ENCODE measurements at places on chromosomes 16 and 17. TPM values are rescaled to one million over a fixed set of nuclear protein-coding genes. Genes with fewer than 3 reads are reported as not detected.

DNA sequence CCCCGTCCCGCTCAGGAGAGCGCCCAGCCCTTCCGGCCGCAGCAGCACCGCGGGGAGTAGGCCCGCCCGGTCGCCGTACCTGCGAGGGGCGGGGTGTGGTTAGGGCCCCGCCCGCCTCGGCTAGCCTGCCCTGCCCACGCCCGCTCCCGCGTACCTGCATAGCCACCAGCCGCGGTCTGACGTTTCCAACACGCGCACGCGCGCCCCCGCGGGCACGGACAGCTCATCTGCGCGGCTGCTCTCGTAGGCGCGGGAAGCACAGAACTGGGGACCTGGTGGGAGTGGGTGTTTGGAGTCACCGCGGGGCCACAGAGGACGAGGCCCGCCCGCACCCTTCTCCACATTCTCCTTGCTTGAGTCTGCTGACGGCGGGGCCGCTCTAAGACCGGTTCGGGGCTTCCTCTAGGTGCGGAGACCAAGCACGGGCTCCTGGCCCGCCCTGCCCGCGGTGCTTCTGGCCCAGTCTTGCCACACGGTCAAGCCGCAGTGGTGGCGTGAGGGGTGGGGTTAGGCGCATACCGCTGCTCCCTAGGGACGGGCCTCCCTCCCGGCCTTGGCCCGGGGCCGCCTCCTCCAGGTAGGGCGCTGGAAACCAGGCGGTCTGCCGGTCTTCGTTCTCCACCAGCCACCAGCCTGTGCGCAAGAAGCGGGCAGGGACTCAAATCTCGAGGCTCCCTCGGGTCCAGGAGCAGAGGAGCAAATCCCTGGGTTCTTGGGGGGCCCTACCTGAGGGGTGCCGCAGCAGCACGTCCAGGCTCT lies 1.8 kb downstream of the NOXO1 start:
- no peak for DNase-seq

DNA sequence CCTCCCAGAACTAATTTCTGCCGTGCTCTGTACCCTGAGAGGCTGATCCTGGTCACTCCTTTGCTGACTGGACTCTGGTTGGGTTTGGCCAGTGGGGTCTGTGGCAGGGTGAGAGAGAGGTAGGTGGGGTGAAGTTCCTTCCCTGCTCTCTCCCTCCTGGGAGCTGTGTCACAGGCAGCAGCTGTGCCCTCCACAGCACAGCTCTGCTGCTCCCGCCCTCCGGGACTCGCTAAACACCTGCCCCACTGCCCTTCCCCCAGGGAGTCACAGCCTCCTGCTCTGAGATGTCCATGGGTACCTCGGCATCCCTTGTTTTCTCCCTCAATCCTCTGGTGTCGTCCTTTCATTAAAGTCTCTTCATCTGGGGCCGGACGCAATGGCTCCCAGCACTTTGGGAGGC lies 66.4 kb downstream of the SRCIN1 start:
- no peak for DNase-seq

- DNase-seq, result no peak
Observed at GRCh38 chr17:72472106-72472505, 351.3 kb downstream of the SOX9 start.

GRCh38 chr16:35185366-35186044 lies 1726.1 kb downstream of the TP53TG3F start:
- no peak for DNase-seq

The CCL7 gene
- not detected for total RNA-seq

DNA sequence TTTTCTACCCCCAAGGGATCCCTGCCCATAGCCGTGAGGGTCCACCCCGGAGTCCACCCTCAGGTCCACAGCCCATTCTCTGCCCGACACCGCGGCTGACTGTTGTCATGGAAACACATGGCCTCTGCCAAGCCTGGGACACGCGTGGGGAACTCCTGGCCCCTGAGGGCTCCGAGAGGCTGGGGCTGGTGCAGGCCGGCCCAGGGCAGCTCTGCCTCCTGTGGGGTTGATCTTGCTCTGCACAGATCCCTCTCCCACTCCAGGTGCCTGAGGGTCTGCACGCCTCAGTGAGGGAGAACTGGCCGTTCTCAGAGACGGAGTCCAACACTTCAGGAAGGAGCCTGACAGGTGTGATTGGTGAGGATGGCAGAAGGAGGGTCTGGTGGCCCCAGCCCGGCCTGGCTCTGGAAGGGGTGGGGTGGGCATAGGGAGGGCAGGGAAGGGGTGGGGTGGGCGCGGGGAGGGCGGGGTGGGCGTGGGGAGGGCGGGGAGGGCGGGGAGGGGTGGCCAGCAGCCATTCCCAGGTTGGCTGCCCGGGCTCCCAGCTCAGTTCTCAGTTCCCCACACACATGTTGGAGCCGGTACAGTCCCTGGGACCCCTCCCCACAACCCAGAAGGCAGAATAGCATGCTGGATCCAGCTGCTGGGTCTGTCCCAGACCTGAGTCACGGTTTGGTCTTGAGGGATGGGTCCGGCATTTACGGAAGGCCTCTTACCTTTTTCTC lies 6.4 kb downstream of the MRPL28 start:
- peak; percentile 35 for DNase-seq

- DNase-seq, result no peak
Observed at GRCh38 chr17:57707892-57708291, 37.2 kb downstream of the CCDC182 start.

- peak; percentile 68 for DNase-seq
Observed at GRCh38 chr16:88764913-88765349, 20.1 kb downstream of the PIEZO1 start.

GRCh38 chr17:65389426-65389825 lies 172.0 kb downstream of the AXIN2 start:
- no peak for DNase-seq

- DNase-seq, result peak; percentile 10
Observed at GRCh38 chr17:47785538-47786123, 36.0 kb downstream of the OSBPL7 start.

GRCh38 chr17:45022655-45023339 lies 28.6 kb downstream of the DCAKD start:
- DNase-seq, result no peak

The CLEC18B gene
- 10.2 TPM for total RNA-seq

- DNase-seq, result peak; percentile 97
Observed at GRCh38 chr16:28181515-28181914, 30.2 kb downstream of the XPO6 start.

GRCh38 chr16:11833951-11834695 lies 17.2 kb downstream of the RSL1D1 start:
- peak; percentile 53 for DNase-seq

DNA sequence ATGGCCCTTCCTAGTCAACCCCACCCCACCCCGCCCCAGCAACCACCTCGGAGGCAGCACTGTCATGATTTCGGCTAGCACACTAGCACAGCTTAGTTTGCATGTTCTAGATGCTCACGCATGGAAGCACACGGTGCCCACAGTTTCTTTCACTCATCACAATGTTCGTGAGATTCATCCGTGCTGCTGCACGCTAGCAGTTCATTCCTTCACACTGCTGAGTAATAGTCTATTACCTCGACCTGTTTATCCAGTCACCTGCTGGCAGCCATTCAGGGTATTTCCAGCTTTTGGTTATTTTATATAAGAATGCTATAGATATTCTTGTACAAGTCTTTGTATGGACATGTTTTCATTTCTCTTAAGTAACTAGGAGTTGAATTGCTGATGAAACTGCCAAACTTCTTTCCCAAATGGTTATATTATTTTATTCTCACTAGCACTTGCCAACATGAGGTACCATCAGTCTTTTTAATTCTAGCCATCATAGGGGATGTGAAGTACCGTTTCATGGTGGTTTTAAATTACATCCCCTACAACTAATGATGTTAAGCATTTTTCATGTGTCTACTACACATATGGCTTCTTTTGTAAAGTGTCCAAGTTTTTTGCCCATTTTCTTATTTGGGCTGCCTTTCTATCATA lies 75.7 kb downstream of the CYTH1 start:
- peak; percentile 95 for DNase-seq

Data from renal cortical epithelial cell (primary cell).